ENCODE measurements at places on chromosomes 12 and 14.

- DNase-seq, result peak; percentile 90
These were observed at the start of gene DYNLL1 for GRCh38 chr12:120495731-120496412. Gene DYNLL1 (plus strand): TSS chr12:120496113. CDS start chr12:120496422, 309 bp downstream.

GRCh38 chr12:96310067-96310466 is 90.2 kb downstream of the CDK17 start:
- DNase-seq, result no peak

DNA sequence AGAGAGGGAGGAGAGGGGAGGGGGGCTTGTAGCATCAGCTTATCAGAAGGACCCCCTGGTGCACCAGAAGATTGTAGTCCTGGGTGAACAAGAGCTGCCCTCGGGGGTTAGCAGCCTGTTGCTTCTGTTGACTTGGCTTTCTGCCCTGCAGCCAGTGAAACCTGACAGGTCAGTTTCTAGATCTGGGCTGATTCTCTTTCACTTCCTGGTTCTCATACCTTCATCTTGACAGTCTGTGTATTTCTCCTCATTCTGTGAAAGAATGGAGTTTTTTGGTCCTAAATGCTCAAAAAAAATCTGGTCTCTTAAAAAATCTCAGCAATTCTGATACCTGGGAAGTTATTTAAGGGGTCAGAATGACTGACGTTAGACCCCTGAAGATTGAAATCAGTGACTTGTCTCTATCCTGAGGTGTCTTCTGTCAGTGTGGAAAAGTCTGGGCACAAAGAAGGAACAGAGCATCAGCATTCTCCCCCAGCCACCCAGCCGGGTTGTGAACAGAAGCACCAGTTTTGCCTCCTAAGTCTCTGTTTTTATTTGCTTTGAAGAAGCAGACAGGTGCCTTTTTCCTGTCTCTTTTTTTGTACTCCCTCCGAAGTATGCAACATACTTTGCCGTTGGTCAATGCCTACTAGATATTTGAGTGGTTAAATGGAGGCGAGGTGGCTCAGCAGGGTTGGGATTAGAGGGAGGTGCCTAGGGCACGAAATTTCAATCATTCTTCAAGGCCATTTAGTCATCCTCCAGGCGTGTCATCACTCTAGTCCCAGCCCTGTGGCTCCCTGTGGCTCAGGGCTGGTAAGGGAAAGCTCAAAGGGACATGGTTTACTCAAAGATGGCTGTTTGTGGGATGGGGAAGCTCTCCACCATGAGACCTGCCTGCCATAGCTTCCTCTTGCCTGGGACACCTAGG is 24.0 kb downstream of the TTC9 start:
- peak; percentile 84 for DNase-seq

- no peak for DNase-seq
These were observed 67.2 kb upstream of the DIO2 start for GRCh38 chr14:80278293-80279023.

DNA sequence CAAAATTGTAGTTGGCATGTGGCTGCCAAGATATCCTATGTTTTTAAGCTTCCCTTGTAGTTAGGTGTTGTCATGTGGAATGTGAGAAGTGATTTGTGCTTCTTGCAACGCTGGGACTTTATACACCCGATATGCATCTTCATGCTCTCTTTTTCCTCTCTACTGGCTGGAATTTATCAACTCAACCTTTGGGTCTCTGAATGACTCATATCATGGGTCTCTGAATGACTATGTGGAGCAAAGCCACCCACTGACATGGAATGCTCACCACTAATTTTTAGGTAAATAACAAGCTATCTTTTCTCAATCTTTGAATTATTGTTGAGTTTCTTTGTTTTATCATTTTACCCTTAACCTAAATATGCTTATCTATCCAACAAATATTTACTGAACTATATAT is 144.6 kb downstream of the ATP23 start:
- DNase-seq, result no peak

DNA sequence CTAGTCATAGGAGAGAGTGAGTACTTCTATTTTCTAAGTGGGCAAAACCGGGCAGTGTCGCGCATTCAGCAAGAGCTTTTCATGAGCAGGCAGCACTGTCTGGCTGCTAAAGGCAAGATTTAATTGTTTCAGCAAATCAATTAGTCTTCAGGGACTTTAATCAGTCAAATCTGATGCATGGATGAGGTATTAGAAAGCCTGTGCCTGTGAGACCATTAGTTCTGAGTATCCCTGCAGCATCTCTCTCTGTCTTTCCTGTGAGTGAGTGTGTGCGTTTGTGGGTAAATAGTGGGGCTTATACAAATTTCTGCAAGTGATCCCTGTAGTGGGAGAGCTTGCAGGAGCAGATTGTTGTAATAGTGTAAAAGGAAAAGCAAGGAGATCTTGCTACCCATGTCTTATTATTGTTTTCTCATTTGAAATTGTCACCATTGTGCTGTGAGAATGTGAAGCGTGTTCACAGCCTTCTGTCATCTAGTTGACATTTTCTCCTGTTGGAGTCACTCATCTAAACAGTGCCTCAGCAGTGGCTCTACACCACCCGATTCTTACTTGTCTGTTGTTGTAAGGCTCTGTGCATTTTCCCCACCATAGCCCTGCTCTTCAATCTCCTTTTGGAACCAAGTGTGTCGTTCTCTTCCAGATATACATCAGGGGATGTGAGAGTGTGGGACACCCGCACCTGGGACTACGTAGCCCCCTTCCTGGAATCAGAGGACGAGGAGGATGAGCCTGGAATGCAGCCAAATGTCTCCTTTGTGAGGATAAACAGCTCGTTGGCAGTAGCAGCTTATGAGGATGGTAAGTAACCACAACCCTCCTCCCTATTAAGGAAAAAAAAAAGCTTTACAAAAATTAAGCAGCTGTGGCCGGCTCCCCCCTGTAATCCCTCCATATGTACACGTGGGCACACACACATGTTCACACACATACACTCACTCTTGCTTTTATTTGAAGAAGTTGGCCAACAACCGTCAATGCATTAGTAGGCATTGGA is 53.6 kb downstream of the FBXW8 start:
- no peak for DNase-seq

- peak; percentile 17 for DNase-seq
These were observed 20.1 kb downstream of the APOBEC1 start for GRCh38 chr12:7645395-7646177.

GRCh38 chr14:105374389-105374788 is 23.9 kb upstream of the TEX22 start:
- DNase-seq, result no peak

DNA sequence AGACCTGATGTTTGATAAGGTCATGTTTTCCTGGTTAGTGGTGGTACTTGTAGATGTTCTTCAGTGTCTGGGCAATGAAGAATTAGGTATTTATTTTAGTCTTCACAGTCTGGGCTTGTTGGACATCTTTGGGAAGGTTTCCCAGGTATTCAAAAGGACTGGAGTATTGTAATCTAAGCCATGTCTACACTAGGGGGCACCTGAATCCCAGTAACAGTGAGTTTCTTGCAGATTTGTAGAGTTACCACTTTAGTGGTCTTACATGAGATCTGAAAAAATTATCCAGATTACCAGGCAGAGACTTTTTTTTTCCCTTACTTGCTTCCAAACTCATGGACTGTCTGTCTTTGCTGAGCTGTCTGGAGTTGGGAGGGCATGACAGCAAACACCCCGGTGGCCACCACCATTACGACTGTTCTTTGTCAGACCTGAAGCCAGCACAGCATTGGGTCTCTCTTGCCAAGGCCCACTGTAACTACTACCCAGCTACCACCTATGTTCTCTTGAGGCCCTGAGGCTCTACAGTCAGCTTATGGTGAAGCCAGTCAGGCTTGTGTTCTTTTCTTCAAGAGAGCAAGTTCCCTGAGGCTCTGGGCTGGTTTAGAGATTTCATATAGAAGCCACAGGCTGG is 820.7 kb upstream of the FBXO33 start:
- DNase-seq, result no peak

DNA sequence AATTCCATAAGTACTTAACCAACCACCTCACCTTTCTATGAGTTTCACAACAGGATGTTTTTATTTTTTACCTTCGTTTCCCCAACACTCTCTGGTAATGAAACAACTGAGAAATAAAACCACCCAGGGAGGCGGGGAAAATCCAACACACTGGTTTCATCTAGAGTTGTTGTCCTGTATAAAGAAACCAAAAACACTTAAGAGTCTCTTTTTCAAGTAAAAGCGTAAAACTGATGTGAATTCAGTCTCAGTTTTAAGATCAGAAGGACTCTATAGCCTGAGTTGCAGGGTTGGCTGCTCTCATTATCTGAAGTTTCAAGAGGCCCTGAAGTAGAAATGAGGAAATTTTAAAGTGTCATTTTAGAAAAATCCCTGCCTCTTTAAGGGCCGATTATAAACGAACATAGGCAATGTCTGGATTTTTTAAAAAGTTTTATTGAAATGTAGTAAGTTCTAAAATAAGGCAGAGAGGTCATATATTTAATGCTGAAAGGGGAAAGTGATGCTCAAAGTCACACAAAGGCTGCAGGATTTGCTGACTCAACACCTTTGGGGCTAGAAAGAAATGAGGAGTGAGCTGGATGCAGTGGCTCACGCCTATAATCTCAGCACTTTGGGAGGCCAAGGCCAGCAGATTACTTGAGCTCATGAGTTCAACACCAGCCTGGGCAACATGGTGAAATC is 27.2 kb downstream of the HIGD1C start:
- no peak for DNase-seq

DNA sequence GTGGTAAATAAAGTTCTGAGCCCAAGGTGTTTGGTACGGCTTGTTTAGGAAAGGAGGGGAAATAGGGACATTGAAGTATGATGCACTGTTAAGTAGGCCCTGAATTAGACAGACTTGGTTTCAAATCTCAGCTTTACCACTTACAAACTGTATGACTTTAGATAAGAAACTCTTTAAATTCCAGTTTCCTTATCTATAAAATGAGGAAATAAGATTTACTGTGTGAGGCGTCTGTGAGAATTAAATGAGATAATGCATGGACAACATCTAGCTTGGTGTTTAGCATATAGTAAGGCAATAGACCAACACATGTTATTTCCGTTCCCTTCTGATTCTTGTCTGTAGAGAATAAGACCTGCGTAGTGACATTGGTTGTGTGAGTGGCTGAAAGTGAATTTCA is 7.0 kb downstream of the NCKAP1L start:
- DNase-seq, result no peak

DNA sequence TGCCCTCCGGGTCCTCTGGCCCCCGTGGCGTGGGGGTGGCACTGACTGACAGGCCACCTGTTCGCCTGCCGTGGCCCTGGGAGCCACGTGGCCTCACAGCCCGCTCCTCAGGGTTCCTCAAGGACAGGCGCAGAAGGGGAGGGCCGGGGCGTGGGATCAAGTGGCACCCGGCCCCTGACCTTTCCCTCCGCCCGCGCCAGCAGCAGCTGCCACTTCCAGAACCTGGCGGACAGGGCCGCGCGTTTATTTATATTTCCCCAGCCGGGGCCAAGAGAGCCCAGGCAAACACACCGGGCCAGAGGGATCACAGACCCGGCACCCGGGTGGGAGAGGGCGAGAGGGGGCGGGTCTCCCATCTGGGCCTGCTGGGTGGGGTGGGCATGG is 92.6 kb downstream of the RFLNA start:
- DNase-seq, result no peak

Data from HS-27A (cell line).